Activated naive CD4-positive, alpha-beta T cell treated with anti-CD3 and anti-CD28 coated beads, Interleukin-2, amount 50 U/mL, for 16 hours (primary cell): ENCODE measurements at places on chromosomes 4 and X.

- DNase-seq = no peak
Observed at GRCh38 chr4:170058826-170059225, 30.9 kb downstream of the AADAT start.

DNA sequence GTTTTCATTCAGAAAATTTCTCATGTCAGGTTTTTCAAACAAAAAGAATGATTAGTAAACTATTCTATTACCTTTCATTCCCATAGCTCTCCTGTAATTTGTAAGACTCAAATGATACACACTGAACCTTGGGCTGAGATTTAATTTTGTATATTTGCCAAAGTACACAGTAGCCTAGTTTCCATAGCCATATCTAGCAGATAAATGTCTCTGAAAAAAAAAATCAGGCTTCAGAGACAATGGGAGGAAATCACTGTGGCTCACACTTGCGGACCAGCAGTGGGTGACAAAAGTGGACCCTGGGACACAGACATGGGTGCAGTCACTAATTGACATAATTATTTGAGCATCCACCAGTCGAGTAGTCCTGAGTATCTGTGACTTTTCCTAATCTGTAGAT is 46.6 kb downstream of the MAOA start:
- no peak for DNase-seq

- no peak for DNase-seq
Observed at GRCh38 chr4:181830404-181831035, 412.7 kb upstream of the TENM3 start.

DNA sequence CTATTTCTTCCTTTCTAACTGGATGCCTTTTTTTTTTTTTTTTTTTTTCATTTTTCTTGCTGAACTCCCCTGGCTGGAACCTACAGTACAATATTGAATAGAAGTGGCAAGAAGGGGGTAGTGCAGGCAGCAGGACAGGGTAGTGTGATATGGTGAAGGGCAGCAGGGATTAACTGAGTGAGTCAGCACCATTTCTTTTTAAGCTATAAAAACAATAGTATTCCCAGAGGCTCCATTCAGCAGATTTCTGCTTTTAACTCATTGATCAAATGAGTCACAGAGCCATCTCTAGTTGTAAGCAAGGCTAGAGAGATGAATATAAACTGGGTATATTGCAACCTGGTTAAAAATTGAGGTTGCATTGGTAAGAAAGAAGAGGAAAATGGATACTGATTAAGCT is 53.6 kb upstream of the SETD7 start:
- DNase-seq = no peak
